ENCODE measurements at places on chromosomes 16 and 17.

- DNase-seq, result no peak
Measured at GRCh38 chr17:4735876-4736651, 3.6 kb upstream of the ZMYND15 start.

DNA sequence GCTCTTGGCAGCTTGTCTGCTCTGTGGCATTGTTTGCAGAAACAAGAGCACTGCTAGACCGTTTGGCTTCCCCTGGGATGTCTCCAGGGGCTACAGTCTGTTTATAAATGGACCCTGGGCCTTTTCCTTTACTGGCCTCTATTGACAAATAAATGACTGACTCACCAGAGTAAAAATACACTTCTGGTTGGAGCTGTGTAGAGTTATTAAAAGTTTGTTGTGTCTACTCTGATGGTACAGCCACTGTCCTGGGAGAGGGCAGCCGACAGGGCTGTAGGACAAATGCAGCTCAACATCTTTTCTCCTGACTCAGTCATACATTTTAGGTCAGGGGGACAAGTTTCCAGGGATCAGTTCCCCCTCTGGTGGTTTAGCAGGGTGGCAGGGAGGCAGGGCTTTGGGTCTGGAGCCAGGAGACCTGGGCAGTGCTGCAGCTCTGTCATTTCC is 30.0 kb downstream of the FOXL1 start:
- DNase-seq, result no peak

DNA sequence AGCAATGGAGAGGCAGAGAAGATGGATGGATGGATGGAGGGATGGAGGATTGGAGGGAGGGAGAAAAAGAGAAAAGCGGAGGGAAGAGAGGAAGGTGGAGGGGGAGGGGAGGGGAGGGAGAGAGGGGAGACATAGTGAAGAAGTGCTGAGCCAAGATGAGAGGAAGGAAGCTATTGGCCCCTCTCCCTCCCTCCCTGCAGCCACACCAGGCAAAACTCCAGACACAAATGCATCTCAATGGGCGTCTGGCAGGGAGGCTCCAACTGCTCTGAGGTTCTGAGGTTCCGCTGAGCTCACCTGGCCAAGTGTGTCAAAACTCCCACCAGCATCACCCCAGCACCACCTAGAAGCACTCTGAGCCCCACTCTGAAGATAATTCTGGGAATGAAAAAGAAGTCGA is 26.9 kb upstream of the PHB1 start:
- DNase-seq, result no peak

DNA sequence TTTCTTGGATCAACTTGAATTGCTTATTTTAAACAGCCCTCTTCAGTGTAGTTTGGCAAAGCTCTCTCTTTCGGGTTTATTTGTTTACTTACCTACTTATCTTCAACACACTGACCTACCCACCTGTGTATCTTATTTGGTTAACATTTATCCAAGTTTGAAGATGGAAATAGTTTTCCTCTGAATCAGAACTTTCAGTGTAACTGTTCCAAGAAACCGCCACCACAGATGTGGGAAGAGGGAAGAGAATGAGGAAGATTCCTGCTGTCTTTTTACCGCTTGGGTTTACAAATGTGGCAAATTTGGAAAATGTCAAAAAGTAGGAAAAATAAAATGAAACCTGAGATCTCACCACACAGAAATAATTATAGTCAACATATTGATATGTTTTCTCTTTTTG is 115.8 kb downstream of the MSI2 start:
- no peak for DNase-seq

DNA sequence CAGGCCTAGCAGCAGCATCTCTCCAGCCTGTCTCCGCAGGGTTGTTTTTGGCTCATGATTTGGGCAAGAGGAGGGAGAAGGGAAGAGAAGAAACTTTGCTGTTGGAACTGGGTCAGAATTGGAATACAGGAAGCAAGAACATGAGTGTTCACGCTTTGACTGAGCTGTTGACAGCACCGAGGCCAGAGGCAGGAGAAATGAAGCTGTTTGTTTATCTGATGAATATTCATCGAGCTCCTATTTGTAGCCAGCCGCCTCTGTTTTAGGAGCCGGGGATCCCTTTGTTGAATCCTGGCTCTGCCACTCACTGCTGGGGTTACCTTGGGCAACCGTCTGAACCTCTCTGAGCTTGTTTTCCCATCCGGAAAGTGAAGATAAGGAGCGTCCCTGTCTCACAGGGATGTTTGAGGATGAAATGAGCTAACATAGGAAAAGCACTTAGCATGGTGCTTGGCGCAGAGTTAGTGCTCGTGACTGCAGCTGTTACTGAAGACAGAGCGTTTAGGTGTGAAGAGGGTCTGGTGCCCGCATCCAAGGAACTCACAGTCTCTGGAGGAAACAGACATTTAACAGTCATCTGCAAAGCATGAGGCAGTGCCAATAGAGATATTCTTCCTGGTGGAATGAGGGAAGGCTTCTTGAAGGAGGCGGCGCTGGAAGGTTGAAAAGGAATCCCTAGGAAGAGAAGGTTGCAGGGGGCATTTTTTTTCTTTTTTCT is 29.2 kb downstream of the RAP1GAP2 start:
- no peak for DNase-seq

GRCh38 chr17:79393358-79394052 is 217.3 kb downstream of the RBFOX3 start:
- DNase-seq, result peak; percentile 69

DNA sequence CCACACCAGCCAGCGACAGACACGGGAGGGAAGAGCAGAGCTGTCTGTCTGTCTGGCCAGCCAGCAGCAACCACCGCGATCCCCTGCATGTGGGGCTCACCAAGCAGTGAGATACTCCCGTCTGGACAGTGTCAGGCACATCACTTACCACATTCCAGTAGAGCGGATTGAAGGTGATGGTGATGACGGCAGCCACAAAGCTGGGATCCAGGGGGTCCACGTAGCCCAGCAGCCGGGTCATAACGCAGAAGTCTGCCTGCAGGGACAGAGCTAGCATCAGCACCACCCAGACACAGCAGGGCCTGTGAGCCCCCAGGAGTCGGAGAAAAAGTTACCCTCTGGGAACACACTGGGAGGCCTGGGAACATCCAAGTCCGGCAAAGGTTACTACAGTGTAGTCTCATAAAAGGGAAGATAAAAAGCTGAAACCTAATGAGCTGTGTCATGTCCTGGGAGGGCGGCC is 14.7 kb downstream of the PEMT start:
- no peak for DNase-seq

DNA sequence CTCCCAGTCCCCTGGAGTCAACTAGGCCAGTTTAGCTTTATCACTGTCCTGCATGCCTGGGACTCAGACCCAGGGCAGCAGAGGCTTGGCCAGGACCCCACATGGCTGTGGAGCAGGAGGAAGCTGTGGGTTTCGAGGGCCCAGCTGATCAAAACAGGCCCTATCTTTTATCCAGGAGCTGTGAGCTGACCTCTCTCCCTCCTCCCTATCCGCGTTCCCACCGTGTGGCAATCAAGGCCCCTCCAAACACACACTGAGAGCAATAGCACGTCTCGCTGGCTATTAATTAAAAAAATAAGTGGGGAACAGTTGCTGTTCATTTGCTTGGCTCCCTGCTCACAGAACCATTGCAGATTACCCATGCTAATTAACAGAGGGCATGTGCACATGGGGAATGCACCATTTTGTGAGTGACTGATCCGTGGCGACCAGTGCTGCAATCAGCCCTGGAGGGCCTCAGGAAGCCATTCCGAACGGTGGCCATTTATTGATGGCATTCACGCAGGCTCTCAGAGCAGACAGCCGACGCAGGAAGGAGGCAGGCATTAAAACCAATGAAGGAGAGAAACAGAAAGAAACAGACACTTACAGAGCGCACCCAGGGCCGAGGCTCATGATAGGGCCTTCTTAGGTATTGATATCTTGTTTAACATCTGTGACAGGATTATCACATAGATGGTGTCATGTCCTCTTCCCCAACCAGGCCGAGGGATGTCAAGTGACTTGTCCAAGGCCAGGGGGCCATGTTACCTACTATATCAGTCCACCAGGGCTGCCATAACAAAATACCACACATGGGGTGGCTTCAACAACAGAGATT is 157.1 kb downstream of the KATNIP start:
- no peak for DNase-seq

DNA sequence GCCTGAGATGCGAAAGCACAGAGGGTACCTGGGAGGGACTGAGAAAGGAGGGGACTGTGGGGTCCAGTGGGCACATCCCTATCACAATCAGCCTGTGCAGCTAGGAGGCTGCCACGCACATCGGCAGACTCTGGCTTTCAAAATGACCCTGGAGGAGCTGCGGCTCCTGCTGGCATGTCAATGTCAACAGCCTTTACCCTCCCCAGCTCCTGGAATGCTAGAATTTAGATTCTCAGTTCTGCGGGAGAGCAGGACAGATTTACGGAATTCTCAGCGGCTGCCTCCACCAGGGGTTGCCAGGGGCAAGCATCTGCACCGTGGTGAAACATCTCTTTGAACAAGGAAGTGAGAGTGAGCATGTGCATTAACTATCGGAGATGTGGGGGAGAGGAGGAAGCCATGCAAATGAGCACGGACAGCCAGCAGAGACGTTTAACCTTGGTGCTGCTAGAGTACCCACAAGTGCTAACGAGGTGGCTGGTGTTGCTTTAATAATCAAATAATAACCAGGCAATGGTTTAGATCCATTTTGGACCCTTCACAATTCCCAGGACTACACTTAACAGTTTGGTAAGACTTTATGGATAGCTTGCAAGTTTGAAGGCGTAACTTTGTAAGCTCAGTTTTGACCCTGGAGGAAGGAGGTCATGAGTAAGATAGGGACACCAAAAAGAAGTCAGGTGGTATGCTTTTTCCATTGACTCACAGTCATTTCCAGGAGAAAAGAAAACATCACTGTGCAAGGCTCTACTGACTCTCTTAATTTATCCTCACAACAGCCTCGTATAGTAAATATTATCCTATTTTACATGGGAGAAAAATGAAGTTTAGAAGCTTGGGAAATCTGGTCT is 54.1 kb downstream of the XYLT1 start:
- peak; percentile 55 for DNase-seq

- no peak for DNase-seq
Measured at GRCh38 chr17:67210915-67211314, 34.1 kb downstream of the HELZ start.

DNA sequence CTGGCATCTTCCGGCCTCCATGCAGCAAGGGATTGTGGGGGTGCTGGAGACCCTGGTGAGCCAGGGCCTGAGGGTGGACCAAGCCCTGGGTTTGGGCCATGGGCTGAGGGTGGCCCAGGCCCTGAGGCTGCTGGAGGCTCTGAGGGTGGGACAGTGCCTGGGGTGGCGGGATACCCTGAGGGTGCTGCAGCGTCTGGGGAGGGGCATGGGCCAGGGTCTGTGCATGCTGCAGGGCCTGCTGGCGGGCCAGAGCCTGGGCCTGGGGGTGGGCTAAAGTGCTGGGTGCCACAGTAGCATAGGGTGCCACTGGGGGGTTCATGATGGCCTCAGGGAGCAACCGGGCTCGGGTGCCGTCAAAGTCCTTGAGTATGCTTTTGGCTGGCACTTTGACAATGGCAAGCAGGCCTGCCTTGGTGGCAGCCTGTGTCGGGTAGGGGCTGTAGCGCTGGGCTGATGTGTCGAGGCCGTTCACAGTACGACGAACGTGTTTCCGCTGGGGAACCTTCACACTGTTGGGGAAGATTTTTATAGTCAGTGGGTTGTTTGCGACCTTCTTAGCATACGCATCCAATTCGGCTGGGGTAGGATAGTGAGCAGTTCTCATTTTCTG is 15.6 kb downstream of the TRAF4 start:
- no peak for DNase-seq

DNA sequence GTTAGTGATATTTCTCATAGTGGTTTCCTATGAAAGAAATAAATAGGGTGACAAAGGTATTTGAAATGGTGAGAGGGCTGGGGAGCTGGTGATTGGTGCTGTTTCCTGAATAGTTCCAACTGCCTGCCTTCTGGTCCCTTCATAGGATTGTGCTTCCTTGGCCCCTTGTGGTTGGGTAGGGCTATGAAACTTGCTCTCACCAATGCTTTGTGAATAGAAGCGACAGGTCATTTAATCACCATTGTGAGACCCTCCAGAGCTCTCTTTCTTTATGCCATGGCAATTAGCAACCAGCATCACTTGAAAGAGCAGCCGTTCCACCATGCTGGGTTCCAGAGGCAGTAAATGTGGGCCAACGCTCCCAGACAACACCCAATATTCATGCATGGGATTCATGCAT is 23.7 kb upstream of the WWOX start:
- DNase-seq, result no peak

Measured in stimulated activated naive CD8-positive, alpha-beta T cell treated with anti-CD3 and anti-CD28 coated beads, Interleukin-15, amount 100 ng/mL, for 72 hours (primary cell).